ENCODE measurements at places on chromosomes 7 and 10.

DNA sequence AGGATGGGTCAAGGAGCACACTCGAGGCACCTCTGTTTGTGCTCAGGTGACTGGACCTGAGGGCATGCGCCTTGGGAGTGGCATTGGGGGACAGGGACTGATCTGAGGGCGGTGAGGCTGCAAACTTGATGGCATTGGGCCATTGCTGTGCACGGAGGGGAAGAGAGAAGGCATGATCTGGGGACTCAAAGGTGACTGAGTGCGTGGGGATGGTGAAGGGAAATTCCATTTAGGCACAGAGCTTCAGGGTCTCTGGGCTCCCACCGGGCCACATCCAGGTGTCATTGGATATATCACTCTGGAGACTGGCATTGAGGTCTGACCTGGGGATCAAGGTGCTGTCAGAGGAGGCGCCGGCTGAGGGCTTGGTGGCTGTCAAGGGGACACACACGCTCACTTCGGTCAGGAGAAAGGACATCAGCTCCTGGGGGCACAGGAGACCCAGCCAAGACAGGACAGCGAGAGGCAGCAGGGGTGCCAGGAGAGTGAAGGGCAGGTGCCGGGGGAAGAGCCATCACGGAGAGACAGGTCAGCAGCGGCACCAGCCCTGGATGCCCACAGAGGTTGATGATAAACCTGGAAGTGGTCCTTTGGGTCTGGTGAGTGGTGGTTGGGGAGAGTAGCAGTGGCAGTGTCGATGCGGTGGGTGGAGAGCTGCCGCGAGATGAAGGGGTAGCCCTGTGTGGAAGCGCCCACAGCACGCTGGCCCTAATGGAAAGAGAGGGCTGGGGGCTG is 5.5 kb downstream of the ADCK2 start:
- no peak for DNase-seq

DNA sequence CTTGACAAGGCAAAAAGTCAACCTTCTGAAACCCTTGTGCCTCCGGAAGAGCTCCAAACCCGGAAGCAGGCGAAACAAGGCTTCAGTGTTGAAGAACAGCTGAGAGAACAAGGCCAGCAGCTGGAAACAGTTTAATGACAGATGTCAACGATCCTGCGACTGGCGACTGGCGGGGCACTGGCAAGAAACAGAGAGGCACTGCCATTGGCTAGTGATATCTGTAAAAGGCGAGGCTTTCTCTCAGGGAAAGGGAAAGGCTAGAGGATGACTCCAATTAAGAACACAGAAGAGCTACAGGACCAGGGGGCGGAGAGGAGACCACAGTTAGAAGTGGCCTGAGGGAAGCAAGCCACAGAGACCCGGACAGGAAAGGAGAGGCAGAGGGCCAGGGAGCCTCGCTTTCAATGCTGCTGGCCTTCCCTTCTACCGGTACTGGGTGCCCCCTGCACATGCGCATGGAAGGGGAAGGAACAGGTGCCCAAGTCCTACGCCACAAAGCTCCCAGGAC is 19.4 kb downstream of the ITGB1 start:
- no peak for DNase-seq

DNA sequence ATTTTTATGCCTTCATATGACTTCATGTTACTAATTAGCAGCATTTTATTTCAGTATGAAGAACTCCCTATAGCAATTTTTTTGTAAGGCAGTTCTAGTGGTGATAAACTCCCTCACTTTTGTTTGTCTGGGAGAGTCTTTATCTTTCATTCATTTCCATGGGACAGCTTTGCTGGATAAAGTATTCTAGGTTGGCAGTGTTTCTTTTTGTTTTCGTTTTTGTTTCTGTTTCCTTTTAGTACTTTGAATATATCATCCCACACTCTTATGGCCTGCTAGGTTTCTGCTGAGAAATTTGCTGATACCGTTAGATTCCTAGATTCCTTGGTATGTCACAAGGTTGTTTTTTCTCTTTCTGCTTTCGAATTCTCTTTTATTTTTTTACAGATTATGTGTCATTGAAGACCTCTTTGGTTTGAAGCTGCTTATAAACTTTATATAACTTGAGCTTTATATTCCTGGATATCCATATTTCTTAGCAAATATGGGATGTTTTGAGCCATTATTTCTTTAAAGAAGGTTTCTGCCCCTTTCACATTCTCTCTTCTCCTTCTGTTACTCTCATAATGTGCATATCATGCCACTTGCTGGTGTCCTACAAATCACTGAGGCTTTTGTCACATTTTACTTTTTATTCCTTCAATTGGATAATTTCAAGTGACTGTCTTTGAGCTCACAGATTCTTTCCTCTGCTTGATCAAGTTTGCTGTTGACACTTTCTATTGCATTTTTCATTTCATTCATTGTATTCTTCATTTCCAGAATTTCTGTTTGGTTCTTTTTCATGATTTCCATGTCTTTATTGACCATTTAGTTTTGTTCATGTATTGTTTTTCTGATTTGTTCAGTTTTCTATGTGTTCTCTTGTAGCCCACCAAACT is 28.9 kb upstream of the AHR start:
- no peak for DNase-seq

- no peak for DNase-seq
These were observed 29.5 kb upstream of the DNAAF5 start for GRCh38 chr7:696812-697551.

DNA sequence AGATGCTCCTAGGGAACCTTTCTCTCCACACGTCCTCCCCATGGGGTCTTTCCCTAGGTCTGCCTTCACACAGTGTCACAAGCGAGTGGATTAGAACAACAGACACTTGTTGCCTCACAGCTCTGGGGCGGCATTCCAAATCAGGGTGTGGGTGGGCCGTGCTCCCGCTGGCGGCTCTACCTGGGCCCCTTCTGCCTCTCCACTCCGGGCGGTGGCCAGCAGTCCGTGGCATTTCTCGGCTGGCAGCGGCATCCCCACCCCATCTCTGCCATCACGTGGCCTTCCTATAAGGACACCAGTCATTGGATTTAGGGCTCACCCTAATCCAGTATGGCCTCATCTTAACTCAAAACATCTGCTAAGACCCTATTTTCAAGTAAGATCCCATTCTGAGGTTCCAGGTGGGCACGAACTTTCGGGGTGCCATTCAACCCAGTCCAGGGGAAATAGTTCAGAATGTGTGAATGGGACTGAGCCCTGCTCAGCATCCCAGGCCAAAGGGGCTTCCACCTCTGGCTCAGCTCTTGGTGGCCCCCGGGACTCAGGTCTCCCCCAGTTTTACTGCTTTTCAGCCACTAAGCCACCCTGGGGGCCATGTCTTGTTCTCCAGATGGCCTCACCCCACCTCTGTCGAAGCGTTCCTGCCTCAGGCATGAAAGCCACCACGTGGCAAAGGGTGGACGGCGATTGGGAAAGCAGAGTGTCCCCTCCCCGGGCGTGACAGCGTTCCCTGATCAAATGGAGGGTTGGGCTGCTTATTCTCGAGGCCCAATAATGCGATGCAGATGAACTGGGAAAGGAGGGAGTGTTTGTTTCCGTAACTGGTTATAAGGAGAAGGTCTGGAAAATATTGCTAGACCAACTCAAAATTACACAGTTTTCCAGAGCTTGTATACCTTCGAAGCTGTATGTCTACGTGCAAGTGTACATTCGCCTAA is 350.0 kb downstream of the GLRX3 start:
- DNase-seq: no peak

DNA sequence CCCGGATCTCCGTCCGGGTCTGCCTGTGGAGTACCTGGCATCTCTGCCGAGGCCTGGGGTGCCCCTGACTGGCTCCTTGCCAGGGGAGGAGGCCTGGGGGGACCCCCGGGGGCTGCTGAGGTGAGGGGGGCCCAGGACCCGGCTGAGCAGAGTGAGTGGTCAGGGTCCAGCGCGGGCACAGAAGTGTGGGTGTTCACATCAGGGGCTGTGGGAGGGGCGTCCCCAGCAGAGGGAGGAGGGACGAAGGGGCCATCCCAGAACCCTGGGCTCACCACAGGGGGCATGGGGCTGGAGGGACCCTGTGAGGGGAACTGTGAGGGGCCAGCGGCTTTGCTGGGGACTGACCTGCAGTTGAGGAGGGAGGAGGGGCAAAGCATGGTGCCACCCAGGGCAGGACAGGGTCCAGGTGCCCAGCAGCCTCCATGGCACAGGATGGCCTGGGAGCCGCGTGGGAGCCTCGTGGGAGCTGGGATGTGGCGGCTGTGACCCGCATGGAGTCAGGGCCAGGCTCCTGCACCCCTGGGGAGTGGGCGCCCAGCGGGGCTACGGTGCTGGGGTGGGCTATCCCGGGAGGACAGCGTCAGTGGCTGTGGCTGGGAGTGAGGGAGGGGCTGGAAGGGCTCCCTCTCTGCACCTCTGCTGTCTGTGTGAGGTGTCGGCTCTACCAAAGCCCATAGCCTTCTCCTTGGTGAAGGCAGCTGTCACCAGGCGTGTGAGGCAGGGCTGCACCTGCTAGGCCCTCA is 91.2 kb downstream of the DNAJB6 start:
- DNase-seq: no peak

DNA sequence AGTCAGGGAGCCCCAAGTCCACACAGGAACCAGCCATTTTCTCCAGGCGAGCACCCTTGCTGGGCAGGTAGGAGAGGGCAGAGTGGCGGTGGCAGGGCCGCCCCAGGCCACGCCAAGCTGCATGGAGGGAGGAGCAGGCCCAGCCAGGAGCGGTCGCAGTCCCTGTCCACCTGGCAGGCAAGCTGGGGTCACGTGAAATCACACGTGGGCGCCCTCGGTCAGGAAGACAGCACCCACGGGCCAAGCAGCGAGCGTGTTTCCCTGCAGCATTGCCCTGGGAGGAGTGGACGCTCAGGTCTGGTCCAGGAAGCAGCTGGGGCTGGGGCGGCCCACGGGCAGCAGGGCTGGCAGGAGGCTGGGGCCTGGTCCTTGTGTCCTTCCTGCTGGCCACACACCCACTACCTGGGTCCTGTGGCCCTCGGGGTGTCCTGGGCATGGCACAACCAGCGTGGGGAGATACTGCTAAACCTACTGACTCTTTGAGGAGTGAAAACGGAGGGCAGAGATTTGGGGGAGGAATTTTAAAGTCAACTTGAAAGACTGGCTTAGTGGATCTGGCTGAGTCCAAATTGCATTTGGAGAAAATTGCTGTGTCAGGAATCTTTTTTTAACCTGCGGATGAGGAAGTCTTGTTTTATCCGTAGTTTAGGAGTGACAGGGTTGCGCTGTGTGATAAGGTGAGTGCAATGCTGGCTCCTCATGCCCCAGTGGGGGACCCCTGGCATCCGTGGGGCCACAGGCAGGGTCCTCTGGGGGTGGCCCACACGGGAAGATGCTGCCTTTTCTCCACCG is 12.2 kb upstream of the ADGRA1 start:
- no peak for DNase-seq

DNA sequence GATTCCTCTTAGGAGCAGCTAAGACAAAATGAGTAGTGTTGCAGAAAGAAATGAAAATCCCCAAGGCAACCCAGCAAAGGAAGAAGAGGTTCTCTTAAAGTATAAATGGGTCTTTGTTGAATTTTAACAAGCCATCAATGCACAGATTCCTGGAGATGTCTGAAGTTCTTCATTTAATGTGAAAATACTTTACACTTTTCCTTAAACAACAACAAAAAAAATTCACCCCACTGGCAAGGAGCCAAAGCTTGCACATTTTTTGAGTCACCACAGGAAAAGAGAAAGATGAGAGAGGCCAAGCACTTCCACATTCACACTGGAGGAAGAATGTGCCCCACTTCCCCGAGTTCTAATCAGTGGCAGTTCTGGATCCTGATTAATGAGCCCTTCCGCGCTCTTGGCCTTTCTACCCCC is 286.4 kb upstream of the MEOX2 start:
- DNase-seq: no peak

DNA sequence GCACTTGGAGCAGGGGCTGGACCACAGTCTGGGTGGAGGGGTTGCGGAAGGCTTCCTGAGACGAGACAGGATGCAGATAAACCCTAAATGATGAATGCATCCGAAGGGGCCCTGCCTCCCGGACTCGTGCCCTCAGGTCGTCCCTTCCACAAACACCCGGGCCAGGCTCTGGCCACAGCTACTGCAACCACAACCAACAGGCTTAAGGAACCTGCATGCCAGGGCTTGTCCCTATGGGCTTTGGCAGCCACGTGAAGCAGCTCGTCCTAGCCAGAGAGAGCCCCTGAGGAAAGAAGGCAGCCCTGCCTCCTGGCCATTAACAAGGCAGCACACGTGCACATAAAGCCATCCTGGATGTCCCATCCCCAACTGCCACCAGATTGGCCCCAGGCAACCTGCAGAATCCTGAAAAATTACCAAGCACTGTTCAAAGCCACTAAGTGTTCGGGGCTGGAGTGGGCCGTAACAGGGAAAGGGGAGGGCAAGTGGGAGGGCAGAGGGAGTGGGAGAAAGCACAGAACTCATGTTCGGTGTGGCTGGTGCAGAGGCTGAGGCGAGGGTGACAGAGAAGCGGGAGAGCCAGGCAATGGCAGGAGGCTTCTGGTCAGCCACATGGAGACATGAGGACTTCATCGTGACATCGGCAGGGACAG is 62.7 kb downstream of the MAD1L1 start:
- DNase-seq: no peak

- no peak for DNase-seq
These were observed 18.3 kb downstream of the SGMS1 start for GRCh38 chr10:50605269-50605950.

GRCh38 chr7:94041529-94041928 is 37.4 kb upstream of the BET1 start:
- DNase-seq: no peak

DNA sequence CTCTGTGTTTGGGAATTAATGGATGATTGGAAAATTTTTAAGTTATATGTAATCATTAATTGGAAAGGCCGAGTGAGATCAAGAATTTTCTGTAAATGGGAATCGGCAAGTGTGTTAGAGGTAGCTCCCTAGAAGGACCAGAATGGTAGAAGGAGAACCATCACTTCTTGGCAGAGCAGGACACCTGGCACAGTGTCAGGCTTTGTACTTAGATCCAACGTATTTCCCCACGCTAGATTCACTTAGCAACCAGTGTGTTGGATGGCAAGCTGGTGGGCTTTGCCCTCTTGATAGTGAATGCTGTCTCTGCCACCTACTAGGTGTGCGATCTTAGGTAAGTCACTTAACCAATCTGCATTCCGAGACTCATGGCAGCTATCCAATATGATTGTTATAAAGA is 107.8 kb upstream of the ZNF438 start:
- DNase-seq: no peak

- no peak for DNase-seq
These were observed 12.5 kb upstream of the TNRC18 start for GRCh38 chr7:5436003-5436678.

DNA sequence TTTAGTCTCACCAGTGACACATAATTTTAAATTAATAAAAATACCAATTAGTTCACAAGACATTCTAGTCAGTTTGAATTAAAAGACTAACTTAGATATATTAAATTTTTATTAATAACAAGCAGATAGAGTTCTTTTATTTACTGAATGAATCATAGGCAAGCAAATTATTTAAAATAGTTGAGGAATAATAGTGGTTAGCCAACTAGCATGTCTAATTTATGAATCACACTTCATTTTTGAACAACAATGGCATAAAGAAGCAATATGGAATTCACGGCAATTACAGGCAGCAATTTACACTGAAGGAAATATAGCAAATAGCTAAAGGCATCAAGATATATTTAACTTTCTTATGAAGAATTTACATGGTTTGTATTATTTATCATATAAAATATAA is 187.0 kb upstream of the SLC26A5 start:
- DNase-seq: no peak

Measured in stimulated activated CD8-positive, alpha-beta memory T cell treated with anti-CD3 and anti-CD28 coated beads, Interleukin-12 subunit alpha, Interleukin-12 subunit beta, amount 100 ng/mL, for 1 hour (primary cell).